ENCODE measurements at places on chromosomes 3 and 15.

DNA sequence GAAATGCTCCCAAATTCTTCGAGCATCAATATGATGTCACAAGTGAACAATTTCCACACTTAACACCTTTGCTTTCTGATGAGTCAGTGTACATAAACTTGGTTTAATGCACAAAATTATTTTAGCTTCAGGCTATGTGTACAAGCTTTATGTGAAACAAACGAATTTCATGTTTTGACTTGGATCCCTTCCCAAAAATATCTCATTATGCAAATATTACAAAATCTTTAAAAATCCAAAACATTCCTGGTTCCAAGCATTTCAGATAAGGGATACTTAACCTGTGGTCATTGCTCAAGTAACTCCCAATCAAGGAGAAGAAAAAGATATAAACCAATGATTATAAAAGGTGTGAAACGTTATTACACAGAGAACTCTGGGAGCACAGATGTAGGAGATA, 25.2 kb downstream of the RAB5A start:
- DNase-seq: no peak

DNA sequence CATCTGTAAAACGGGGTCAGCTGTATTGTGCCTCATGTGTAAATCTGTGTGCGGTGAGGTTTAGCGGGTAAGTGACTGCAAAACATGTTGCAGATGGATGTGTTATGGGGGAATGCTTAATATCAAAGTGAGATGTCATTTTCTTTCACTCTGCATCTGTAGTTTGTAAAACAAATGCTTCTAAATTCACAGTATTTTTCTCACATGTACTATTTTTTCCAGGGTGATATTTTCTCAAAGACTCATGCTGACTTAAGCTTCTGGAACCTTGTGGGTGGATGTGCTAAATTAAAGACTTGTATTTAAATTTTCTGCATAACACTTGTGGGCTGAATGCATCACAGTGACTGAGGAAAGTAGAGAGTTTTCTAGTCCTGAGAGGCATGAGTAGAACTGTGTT, 115.2 kb upstream of the TP63 start:
- DNase-seq: no peak

- no peak for DNase-seq
These were observed 125.7 kb downstream of the PDZRN3 start for GRCh38 chr3:73498764-73499622.

- DNase-seq: no peak
These were observed 25.8 kb upstream of the PTPN23 start for GRCh38 chr3:47355010-47355409.

GRCh38 chr3:81723732-81724313, 37.6 kb downstream of the GBE1 start:
- DNase-seq: no peak

DNA sequence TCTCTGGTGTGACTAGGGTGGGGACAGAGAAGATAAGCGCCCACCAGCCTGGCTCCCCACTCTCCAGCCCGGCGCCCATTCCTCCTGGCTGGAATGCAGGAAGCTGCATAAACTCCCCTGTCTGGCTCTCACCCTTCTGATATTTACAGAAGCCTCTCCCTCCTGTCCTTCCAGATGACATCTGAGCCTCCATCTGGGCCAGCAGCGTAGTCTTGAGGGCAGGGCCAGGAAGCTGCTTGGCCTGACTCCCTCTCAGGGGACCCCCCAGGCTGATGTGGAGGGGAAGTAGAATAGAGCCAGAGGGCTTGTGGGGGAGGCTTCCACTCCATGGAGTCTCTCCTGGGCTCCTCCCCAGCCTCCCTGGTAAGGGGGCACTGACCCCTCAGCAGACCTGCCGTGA, 49.9 kb downstream of the LINGO1 start:
- DNase-seq: no peak

GRCh38 chr15:82045179-82045891, 483 bp downstream of the MEX3B start:
- DNase-seq: no peak

- DNase-seq: no peak
These were observed 283.5 kb downstream of the RPLP1 start for GRCh38 chr15:69736161-69736560.

DNA sequence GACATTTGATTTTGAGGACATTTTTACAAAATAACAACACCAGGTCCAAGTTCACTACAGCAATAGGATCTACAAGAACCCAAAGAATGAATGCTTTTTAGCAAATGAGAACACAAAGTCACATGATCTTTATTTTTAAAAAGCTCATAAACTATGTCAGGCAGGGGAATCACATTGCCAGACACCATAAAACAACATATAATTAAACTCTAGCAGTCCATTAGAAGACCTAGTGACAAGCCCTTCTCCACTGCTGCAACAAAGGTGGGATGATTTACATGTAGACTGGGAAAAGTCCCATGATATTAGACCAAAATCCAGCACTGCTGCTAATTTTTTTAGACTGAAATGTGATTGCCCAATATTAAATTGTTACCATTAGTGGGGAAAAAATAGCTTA, 92.6 kb downstream of the FHIT start:
- DNase-seq: no peak

GRCh38 chr3:133459400-133459799, 59.5 kb downstream of the BFSP2 start:
- no peak for DNase-seq

- no peak for DNase-seq
These were observed 24.5 kb upstream of the LIPC start for GRCh38 chr15:58407236-58407775.

GRCh38 chr3:157420606-157421130, 16.0 kb upstream of the PTX3 start:
- DNase-seq: no peak

- DNase-seq: no peak
These were observed 5.1 kb upstream of the BAHD1 start for GRCh38 chr15:40435710-40436089.

DNA sequence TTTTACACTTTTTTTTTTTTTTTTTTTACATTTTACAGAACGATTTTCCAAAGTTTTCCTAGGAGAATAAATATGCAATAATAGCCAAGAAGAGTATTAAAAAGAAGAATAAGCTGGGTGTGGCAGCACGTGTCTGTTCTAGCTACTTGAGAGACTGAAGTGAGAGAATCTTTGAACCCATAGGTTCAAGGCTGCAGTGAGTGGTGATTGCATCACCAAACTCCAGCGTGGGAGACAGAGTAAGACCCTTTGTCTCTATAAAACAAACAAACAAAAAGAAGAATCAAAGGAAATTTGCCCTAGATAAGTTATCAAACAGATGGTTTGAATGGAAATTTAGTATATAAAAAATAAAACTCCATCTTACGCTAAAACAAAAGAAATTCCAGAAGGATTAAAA, 13.3 kb downstream of the XRN1 start:
- DNase-seq: no peak

GRCh38 chr15:76776969-76777368, 128.2 kb downstream of the SCAPER start:
- DNase-seq: no peak

DNA sequence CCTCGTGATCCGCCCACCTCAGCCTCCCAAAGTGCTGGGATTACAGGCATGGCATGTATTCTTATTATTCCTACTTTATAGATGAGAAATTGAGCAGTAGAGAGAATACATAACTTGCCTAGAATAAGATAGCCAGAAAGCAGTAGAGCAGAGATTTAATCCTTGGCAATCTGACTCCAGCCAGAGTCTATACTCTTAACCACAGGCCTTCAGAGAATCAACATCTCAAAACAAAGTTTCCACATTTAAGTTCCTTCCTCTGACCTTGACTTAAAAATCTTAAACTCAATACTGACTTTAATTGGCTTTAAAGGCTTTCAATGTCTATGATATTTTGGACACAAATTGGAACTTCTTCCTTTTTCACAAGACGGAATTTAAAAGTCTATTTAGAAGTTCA, 37.1 kb downstream of the ZNF106 start:
- no peak for DNase-seq

DNA sequence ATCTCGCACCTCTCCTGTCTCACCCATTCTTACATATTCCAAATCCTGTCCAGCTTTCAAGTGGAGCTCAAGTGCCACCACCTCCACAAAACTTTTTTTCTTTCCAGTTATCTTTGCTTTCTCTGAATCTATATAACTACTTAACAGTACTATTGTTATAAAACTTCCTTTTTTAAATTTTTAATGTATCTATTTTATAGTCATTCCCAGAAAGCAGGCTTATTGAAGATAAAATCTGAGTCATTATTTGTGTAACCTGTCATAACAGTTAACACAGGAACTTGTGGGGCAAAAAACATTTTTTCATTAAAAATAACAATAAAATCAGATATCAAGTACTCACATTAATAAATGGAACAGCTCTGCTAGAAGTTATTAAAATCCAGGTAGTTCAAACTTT, 73.3 kb upstream of the ALCAM start:
- no peak for DNase-seq

GRCh38 chr3:7999384-7999783, 502.2 kb upstream of the LMCD1 start:
- DNase-seq: no peak

DNA sequence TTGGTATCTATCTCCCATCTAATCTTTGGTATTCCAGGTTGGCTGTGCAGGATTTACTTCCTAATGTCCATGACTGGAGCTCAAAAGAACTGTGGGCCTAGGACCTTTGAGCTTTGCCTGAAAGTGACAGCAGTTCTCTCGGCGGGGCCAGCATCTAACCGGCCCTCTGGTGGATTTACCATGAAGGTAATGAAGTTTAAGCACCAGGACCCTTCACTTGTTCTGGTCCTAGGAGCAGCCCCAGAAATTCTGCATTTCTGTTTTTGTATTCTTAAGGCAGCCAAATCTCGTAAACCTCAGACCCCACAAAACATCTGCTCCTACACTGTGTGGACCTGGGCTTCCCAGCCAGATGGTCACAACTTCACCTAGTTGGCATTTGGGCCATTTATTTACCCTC, 13.0 kb downstream of the CALML4 start:
- no peak for DNase-seq

GRCh38 chr3:52697632-52697965, 8.0 kb downstream of the GLT8D1 start:
- DNase-seq: no peak

GRCh38 chr3:8760091-8760490, 9.3 kb downstream of the OXTR start:
- DNase-seq: no peak

DNA sequence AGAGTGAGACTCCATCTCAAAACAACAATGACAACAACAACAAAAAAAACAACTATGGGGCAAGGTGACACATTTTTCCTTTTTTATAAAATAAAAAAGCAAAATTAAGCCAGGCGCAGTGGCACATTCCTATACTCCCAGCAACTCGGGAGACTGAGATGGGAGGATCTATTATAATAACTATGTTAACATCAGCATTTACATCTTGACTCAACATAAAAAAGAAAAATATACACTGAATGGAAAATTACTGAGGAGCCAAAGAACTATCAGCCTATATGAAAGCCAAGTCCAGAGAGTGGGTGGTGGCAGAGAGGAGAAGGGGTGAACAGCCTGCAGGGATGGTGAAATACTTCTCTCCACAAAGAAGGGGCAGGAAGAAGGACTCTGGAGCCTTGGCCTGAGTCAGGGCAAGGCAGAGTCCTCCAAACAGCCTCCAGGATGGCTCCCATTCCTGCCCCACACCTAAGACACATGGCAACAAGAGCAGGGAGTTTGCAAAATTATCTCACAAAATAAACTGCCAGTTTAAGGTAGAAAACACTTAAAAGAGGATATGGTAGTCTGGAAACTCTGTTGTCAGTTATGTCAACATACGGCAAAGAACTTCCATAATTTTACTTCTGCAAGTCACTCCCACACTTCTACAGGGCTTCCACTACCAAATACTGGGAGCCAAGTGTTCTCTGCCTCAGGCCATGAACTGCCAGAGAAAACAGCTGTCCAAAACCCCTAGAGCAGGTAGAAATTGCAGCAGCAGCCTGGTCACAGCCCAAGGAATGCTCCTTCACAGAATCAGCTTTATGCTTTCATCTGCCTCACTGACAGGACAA, 25.9 kb downstream of the HSPBAP1 start:
- no peak for DNase-seq

GRCh38 chr3:111087924-111088469, 16.4 kb downstream of the NECTIN3 start:
- no peak for DNase-seq

- no peak for DNase-seq
These were observed 50.1 kb upstream of the UBE2E2 start for GRCh38 chr3:23152989-23153388.

GRCh38 chr15:90451053-90451850, 63.2 kb downstream of the IQGAP1 start:
- no peak for DNase-seq

- no peak for DNase-seq
These were observed 253.4 kb upstream of the LRRC3B start for GRCh38 chr3:26369133-26369532.

- no peak for DNase-seq
These were observed at the start of gene ARPP21 for GRCh38 chr3:35639254-35640186. TSS of gene ARPP21 (plus strand) at chr3:35639525. CDS start at chr3:35681752, 42,227 bp downstream.

DNA sequence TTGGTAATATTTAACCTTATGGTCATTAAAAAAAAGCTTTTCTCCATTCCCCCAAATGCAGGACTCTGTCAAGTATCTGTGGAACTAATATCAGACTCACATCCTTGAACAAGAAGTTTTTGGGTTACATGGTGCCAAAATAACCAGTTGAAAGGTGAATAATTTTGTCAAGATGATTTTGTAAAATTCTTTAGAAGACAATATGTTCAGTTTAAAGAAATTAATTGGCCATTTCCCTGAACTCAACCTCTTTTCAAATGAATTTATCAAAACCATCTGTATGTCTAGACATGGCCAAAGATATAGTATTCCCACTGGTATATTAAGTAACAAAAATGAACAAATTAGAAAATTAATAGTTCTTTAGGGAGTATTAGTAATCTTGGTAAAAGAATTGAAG, 280.5 kb downstream of the MBNL1 start:
- no peak for DNase-seq

GRCh38 chr15:40436892-40437751, 3.6 kb upstream of the BAHD1 start:
- no peak for DNase-seq

DNA sequence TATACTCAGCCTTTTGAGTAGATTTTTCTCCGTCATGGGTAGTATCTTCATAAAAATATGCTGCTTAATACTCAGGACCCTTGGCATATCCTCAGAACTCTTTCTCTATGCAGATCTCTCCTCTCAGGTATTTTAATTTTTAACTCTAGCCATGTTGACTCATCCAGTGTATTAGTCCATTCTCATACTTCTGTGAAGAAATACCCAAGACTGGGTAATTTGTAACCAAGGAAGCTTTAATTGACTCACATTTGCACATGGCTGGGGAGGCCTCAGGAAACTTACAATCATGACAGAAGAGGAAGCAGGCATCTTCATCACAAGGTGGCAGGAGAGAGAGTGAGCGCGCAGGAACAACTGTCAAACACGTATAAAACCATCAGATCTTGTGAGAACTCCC, 129.3 kb upstream of the CD96 start:
- peak; percentile 40 for DNase-seq

Measured in epithelial cell of proximal tubule (primary cell).